ENCODE measurements at places on chromosomes 1 and 21.

DNA sequence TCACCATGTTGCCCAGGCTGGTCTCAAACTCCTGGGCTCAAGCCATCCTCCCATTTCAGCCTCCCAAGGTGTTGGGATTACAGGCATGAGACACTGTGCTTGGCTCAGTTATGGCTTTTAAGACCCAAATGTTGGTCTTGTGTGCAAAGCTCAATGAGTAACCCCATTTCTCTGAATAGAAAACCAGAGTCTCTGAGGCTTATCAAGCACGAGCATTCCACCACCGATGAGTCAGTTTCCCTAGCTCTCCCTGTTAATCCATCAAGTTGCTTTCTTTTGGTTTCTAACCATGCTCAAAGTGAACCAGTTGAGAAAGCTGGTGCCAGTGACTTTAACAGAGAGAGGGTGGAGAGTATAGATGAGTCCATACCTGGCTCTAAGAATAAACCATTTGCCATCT, 350.9 kb upstream of the ADGRL2 start:
- DNase-seq: no peak

- no peak for DNase-seq
Observed at GRCh38 chr1:9718006-9718680, 66.6 kb downstream of the PIK3CD start.

- DNase-seq: no peak
Observed at GRCh38 chr1:24855474-24855873, 74.6 kb downstream of the RUNX3 start.

DNA sequence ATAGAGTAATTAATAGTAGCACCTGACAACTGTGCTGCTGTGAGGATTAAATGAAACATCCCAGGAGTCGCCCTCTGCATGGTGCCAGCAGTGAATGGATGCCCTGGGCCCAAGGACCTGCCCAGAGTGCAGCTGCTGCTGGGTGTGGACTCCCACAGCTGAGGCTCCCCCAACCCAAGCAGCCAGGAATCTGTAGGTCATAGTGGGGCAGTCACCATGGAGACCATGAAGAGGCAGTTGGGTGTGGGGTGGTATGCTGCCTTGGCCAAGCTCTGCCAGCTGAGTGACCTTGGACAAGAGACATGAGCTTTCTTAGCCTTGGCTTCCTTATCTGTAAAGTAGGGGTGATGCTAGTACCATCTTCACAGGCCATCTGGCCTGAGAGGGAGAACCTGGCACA, 9.4 kb downstream of the OLIG2 start:
- DNase-seq: no peak

DNA sequence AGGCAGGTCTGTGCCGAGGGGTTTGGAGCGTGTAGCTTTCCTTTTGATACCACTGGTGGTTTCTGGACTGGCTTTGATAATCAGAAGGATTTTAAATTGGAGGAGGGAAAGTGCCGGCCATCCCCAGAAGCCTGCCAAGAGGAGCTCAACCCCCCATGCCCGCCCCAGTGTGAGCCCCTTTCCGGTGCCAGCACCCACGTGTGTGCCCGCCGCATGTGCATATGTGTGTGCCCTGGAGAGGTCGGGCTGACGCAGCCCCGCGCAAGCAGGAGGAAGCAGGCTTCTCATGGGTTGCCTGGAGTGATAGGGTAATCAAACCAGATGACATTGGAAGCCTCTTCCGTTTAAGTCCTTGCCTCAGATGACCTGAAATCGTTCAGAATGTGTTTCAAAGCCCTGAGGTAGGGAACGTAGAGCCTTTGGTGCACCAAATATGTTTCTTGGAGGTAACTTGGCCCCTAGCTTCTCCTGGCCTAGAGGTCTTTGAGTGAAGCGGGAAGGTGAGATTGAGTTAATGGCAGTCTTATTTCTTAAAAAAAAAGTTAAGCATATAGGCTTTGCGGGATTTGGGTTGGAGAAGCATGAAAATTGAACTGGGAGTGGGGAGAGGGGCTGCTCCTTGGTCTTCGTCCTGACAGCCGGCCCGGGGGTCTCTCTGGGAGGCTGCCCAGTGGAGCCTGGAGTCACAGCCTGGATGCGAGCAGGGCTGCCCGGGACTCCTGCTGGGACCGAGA, 34.1 kb upstream of the ARHGEF16 start:
- DNase-seq: no peak

Measured in DMS 273 treated with DMSO at 0.1 percent for 48 hours (cell line).